ENCODE measurements at places on chromosomes 5 and 9.

DNA sequence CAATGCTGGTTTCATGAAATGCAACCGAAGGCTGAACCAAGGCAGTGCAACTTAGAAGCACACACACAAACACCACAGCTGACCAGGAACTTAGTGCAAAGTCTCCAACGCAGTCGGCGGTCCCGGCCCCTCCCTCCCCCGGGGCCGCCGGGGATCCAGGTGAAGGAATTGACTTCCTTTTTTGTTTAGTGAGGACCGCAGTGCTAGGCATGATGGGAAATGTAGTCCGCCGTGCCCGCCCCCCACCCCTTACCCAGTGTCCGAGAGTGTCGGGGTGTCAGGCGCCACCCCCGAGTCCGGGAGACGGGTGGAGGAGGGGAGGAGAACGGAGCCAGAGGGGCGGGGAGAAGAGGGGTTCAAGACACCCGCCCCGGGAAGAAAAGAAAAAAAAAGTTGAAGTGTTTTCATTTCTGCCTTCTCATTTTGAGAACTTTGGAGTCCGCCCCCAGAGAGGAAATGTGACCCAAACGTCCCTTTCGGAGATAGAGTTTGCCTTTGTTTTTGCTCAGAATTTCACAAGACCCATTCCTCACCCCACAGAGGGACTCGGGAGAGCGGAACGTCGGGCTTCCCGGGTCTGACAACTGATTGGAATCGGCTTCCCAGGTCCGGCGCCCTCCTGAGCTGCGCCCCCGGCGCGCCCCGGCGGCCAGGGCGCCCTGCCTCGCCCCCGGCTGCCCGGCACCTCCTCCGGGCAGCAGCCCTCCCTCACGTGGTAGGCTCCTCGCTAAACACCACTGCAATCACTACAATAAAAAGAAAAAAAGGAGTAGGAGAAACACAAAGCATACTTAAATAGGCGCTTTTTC, 2.0 kb downstream of the IER5L start:
- DNase-seq, result no peak

DNA sequence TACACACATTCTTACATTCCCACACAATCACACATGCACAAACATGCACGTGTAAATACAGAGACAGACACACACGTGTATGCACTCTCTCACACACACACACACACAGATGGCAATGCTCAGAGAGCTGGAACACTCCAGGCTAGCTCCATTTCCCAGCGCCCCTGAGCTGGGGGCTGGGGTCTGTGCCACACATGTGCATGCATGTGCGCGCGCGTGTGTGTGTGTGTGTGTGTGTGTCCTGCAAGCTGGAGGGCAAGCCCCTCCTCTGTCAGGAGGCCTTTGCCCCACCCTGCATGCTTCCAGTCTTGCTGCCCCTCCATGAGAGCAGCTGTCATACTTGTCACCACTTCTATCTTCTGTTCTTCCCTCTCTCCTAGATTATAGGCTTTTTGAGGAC, 16.6 kb upstream of the S1PR3 start:
- DNase-seq, result no peak

- DNase-seq, result no peak
These were observed at the start of gene GNAQ for GRCh38 chr9:78031444-78031892. Gene GNAQ, minus strand, starts transcription at chr9:78031811. Its CDS starts 576 bp downstream, at chr9:78031235.

GRCh38 chr9:137680444-137681358, 61.9 kb downstream of the EHMT1 start:
- no peak for DNase-seq

DNA sequence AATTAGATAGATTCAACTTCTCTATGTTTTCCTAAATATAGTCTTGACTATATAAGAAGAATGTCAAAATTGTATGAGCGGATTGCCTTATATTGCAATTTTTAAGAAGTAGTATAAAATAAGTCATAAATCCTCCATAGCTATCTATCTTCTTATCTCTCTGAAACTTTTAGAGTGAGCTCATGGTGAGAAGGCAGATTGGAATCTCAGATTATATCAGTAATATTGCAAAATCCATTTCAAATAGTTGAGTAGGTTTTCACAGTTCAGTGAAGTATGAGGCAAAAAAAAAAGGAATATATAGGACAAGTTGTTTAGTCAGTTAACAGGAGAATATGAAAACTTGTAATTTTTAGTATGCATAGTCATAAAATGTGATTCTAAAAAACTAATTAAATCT, 156.4 kb downstream of the FAM174A start:
- no peak for DNase-seq
